ENCODE measurements at places on chromosomes 1 and 21.

GRCh38 chr1:116359060-116359830 is 13.8 kb upstream of the ATP1A1 start:
- peak; percentile 95 for DNase-seq

DNA sequence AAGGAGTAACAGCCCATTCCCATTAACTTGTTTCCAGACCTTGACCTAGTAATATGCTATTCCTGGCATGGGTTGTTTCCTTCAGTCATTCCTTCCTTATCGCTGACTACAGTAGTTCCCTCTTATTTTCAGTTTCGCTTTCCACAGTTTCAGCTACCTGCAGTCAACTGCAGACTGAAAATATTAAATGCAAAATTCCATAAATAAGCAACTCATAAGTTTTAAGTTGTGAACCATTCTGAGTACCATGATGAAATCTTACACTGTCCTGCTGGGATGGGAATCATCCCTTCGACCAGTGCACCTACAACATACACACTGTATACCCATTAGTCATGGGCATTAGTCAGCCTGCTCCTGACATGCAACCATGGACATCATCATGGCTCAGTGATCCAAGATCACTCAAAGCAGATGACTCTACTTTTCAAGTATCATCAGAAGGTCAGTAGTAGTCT is 66.7 kb downstream of the CCDC30 start:
- no peak for DNase-seq

GRCh38 chr1:46757247-46757955 is 38.5 kb upstream of the EFCAB14 start:
- no peak for DNase-seq

GRCh38 chr1:235409042-235409820 is 42.0 kb downstream of the TBCE start:
- DNase-seq: no peak

DNA sequence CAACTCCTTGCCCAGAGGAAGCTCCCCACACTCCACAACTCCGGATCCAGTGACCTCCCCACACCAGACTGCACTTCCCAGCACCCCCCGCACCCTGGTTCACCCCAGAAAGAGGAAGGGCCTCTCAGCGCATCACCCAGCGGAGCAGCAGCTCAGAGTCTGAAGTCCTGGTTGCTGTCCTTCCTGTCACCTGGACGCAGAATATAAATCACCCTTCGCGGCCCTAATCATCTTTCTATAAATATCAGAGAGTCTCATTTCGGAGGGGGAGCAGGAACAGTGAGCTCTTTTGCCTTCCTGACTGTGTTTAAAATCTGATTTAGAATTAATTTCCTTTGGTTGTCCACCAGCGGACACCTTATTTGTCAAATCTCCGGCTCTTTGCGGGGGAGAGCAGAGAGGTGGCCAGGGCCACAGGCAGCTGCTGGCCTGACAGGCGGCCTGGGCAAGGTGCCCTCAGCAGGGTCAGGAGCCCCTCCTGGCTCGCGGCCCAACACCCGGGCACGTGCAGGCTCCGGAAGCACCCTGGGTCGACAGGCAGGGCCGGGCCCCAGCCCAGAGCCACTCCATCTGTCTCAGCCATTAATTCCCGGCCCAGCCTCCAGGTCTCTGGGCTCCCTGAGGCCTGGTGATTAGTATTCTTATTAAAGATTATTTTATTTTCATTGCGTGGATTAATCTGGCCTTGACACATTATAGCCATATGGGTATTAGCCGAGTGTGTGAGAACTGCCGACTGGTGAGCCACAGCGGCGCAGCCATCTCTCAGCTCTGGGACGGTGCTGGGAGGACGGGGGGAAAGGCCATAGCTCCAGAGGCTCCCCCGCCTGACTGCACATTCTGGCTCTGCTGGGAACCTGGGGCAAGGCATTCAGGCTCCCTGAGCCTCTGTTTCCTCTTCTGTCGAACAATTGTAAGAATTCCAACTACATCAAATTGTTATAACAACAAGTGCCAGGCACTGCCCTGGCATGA is 19.7 kb downstream of the EPHA8 start:
- DNase-seq: no peak

DNA sequence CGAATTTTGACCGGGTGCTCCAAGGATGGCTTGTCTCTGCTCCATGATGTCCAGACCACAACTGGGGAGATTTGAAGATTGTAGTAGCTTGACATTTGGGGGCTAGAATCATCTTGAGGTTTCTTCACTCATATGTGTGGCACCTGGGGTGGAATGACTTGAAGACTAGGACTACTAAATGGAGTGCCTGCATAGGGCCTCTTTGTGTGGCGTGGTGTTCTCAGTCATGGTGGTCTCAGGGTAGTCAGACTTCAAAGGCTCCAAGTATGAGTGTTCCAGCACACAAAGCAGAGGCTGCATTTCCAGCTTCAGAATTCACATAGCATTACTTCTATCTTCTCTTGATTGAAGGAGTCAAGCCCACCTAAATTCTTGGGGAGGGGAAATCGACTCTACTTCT is 16.8 kb downstream of the ATF6 start:
- DNase-seq: no peak

- DNase-seq: peak; percentile 86
These were observed at the start of gene GPX7 for GRCh38 chr1:52601991-52602855. TSS of gene GPX7 (plus strand) at chr1:52602371. CDS start at chr1:52602410, 39 bp downstream.

- peak; percentile 44 for DNase-seq
These were observed 177.3 kb upstream of the LYPLAL1 start for GRCh38 chr1:218996362-218996761.

GRCh38 chr1:98336472-98337083 is 324.9 kb upstream of the SNX7 start:
- no peak for DNase-seq

DNA sequence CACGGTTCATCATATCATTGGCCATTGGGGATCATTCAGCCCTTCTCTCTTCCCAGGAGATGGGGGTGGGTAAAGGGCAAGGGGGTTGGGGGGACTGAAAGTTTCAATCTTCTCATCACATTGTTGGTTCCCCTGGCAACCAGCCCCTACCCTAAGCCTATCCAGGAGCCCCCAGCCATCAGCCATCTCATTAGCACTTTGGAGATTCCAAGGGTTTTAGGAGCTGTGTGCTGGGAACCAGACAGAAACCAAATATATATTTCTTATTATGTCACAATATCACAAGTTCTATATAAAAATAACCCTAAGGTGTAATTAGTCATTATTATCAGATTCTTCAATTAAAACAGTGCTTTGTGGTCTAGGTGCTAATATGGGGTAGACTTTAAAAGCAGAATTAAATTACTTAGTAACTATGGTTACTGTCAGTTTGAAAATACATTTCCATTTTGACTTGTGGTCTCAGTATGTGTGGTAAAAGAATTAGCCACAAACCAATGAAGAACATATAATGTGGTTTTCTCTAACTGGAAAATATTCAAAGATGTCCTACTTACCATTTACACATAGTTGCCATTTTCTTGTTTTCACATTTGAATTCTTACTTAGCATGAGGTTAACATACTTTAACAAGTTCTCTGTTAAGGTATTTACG is 28.1 kb downstream of the IL23R start:
- DNase-seq: no peak

- no peak for DNase-seq
These were observed 238.1 kb downstream of the KAZN start for GRCh38 chr1:14836426-14837140.

- no peak for DNase-seq
These were observed 40.5 kb upstream of the SRP9 start for GRCh38 chr1:225737161-225737560.

DNA sequence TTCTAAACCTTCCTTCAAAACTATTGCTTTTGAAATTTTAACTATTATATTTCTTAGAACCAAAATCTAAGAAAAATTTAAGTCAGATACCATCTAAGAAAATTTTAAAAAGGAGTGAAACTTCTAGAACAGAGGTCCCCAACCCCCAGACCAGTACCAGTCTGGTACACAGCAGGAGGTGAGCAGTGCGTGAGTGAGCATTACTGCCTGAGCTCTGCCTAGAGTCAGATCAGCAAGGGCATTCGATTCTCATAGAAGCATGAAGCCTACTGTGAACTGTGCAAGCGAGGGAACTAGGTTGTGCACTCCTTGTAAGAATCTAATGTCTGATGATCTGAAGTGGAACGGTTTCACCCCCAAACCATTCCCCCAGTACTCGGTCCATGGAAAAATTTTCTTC is 106.7 kb downstream of the VAV3 start:
- no peak for DNase-seq

GRCh38 chr1:245440922-245441321 is 286.1 kb downstream of the KIF26B start:
- no peak for DNase-seq

DNA sequence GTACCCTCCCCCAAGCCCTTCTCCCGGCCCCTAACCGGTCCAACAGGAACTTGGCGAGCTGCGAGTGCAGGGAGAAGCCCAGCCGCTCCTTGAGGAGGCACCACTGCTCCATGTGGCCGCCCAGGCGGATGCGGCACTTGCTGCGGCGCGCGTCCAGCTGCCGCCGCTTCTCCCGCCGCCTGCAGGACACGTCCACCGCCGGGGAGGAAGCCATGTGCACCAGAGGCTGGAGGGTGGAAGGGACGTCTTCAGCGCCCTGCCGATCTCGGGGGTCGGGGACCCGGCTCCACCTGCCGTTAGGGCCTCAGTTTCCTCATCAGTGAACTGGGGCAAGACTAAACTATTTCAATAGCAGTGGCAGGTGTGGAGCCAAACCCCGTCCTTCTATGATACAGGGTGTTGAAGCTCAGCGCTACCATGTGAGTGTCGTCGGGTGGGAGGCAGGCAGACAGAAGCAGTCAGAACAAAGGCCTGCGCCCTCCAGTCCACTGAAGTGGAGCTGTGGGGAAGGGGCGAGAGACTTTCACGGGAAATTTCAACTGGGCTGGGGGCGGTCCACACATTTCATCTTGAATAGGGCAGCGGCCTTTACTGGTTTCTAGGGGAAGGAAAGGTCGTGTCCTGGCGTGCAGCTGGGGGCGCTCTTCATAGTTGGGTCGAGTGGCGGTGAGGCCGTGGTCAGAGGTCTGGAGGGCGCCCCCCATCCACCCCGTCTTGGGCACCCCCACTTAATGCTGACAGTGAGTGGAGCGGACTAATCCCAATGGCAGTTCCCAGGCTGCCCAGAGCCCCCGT is 592 bp downstream of the ZNF692 start:
- peak; percentile 77 for DNase-seq

- no peak for DNase-seq
These were observed 1.3 kb downstream of the SH2D2A start for GRCh38 chr1:156815307-156815826.

GRCh38 chr1:17831597-17831996 is 76.5 kb downstream of the ACTL8 start:
- peak; percentile 77 for DNase-seq

GRCh38 chr1:34176830-34177603 is at the start of gene C1orf94:
TSS of gene C1orf94 (plus strand) at chr1:34176907. CDS start at chr1:34177790, 883 bp downstream.
- no peak for DNase-seq

- DNase-seq: no peak
These were observed 1.5 kb upstream of the PLK3 start for GRCh38 chr1:44798481-44799365.

- no peak for DNase-seq
These were observed 69.4 kb downstream of the GPATCH2 start for GRCh38 chr1:217561446-217561845.

GRCh38 chr1:230137337-230137815 is 70.3 kb downstream of the GALNT2 start:
- no peak for DNase-seq

GRCh38 chr1:227791425-227792143 is 23.9 kb upstream of the PRSS38 start:
- no peak for DNase-seq

GRCh38 chr1:231695439-231696255 is 69.1 kb downstream of the DISC1 start:
- no peak for DNase-seq

GRCh38 chr21:32917362-32918135 is 108.2 kb upstream of the OLIG2 start:
- DNase-seq: no peak

DNA sequence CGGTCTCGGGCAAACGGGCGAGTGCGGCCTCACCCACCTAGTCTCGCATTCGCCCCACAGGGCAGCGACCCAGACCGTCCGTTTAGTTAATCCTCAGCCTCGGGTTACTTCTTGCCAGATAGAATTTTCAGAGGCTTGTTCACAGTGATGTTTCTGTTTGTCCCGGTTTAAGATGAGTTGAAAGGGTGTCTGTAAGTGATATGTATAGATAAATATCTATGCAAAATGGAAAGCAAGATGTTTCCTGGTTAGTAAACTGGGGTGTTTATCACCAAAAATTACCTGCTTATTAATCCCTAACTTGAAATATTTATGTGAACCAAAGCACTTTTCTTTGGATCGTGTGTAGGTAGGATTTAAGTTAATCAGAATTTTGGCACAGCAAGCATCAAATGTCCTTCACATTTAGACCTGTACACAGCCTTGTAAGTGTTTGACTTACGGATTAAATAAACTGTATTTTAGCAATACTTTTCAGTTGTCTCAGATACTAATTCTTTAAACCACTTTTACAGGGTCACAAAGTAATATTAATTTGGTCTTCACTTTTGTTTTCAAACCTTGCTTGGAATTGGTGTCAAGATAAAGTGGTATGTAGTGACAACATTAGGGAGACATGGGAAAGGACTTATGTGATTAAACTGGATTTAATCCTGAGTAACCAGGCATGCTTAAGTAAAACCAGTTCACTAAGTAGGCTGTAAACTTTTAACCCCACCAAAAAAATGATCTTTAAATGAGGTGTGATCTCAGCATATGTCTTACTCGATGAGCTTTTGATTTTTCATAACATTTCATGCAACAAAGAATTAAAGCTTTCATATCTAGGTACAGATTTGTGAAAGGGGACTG is 914 bp downstream of the ZNF326 start:
- DNase-seq: no peak

- DNase-seq: no peak
These were observed 16.9 kb upstream of the IGFN1 start for GRCh38 chr1:201173736-201174135.

GRCh38 chr1:29475326-29475725 is 239.0 kb downstream of the PTPRU start:
- DNase-seq: no peak

- no peak for DNase-seq
These were observed 100.2 kb downstream of the AHCTF1 start for GRCh38 chr1:246831543-246831942.

DNA sequence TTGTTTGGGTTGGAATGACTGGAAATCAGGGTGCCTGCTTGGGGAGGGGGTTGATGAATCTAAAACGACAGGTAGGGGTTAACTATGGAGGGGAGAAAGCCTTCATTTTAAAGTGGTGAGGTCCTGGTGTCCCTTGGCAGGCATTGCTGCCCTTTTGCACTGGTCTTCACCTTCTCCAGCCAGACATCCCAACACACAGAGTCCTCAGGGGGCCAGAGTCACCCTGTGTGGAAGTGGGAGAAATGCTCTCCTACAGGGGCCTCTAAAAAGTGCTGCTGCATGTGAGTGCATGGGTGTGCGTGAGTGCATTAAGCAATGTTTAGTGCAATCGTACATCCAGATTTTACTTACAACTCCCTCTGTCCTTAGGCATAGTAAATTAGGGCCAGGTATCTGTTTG is 39.0 kb downstream of the TEX35 start:
- DNase-seq: no peak

GRCh38 chr1:163071405-163072255 is 2.5 kb downstream of the RGS4 start:
- DNase-seq: peak; percentile 80

- no peak for DNase-seq
These were observed 9.5 kb downstream of the IL6R start for GRCh38 chr1:154414606-154415005.
